ENCODE measurements at places on chromosomes 1 and 21. TPM values are rescaled to one million over a fixed set of nuclear protein-coding genes. Genes with fewer than 3 reads are reported as not detected.

The C8B gene
- total RNA-seq = not detected

The LRRC38 gene
- not detected for total RNA-seq

The CENPL gene
- total RNA-seq = 4.7 TPM

The PLA2G5 gene
- 5.0 TPM for total RNA-seq

The GPR3 gene
- total RNA-seq = not detected

The KIF26B gene
- total RNA-seq = 1.6 TPM

GRCh38 chr1:216140730-216141524 lies 282.3 kb downstream of the USH2A start:
- DNase-seq = no peak

- DNase-seq = no peak
These were observed 111.6 kb downstream of the ITSN1 start for GRCh38 chr21:33753886-33754285.

DNA sequence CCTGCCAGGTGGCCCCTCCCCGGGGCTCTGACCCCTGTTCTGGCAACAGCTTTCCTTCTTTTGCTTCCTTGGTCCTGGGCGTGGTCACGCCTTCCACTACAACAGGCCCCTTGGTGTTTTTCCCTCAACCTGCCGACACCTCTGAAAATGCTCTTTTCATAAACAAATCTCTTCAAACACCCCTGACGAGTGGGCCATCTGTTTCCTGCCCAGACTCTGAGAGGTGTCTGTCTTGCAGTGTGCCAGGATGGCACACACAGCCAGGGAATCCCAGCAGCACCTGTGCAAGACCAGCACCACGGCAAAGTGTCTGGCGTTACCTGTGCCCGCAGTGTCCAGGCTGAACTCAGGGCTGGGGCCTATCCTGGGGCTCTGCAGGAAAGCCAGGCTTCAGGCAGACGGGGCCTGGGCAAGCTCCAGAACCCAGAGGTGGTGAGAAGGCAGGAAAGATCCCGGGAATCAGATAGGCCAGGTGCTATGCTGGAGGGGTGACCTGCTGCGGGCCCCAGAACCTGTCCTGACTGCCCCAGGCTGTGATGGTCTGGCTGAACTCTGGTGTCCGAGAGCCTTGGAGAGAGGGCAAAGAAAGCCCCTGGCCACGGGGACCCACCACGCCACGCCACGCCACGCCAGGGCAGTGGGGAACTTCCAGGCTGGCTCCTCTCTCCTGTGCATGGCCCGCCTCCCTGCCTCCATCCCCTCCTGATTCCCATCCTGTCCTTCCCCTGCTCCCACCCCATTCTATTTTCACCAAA lies 88.9 kb downstream of the SIK1 start:
- DNase-seq = no peak

DNA sequence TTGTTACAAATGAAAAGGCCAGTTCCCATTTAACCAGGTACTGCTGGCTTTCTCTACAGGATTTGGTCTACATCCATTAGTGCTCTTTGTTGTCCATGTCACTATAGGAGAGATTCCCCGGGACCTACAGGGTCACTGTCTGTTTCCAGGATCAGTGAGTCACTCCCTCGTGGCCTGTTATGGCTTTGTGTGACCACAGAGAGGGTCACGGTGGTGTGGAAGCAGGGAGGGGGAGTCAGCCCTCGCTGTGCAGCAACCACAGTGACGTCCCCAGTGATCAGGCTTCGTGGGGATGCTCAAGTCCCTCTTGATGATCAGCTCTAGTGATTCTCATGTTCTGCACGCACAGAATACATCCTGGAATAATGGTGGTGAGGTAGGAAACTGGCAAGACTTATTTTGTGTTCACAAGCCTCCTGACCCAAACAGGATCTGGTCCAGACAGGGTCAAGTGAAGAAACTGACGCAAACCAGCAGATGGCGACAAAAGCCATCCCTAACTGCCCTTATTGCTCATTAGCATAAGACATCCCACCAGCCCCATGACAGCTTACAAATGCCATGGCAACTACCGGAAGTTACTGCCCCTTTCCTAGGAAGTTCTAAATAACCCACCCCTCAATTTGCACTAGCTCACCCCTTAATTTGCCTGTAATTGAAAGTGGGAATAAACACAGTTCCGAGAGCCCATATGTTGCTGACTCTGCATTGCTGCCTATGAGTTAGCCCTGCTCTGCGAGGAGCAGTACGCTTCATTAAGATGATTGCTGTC lies 98.5 kb downstream of the DISC1 start:
- no peak for DNase-seq

DNA sequence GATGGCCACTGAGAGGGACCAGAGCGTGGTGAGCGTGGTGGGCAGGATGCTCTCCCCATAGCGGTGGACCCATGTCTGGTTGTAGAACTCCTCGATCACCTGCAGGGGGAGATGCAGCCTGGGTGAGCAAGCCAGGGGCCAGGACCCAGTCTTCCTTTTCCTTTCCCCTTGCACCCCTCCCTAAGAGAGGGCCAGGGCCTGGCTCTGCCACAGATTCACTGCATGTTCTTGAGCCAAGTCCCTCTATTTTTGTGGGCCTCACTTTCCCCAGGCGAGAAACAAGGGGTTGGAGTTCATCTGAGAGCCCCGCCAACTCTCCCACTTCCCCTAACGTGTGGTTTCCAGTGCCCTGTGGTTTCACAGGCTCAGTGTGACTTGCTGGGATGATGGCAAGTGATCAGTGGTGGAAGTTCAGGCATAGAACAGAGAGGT lies 27.5 kb downstream of the SLC2A1 start:
- DNase-seq = peak; percentile 72

DNA sequence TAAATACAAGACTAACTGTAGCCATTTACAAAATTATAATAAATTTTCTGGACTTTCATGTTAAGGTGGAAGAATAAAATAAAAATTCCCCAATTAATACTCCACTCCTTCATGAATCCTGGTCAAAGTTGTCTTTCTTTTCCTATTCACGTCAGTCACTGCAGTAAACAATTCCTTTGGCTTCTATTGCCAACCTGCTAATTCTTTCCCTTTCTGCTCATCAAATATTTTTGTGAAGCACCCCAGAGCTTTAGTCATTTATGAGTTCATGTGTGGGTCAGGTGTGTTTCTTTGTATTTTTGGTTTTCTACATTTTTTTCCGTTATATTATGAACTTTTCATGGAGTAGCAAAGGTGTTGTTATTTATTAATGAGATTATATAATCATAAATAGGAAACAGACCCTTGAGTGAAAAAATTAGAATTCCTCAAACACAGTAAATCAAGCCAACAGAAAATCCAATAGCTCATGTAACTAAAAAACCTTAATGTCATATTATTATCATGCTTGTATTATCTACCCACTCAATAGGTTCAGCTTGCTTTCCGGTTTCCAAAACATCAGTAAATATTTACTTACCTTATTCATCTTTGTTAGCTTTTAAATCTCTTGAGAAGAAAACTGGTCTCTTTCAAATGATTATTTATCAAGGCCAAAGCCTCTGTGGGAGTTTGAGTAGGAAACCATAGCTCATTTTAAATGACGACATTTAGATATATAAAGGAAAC lies 29.6 kb upstream of the PLA2G4A start:
- no peak for DNase-seq

DNA sequence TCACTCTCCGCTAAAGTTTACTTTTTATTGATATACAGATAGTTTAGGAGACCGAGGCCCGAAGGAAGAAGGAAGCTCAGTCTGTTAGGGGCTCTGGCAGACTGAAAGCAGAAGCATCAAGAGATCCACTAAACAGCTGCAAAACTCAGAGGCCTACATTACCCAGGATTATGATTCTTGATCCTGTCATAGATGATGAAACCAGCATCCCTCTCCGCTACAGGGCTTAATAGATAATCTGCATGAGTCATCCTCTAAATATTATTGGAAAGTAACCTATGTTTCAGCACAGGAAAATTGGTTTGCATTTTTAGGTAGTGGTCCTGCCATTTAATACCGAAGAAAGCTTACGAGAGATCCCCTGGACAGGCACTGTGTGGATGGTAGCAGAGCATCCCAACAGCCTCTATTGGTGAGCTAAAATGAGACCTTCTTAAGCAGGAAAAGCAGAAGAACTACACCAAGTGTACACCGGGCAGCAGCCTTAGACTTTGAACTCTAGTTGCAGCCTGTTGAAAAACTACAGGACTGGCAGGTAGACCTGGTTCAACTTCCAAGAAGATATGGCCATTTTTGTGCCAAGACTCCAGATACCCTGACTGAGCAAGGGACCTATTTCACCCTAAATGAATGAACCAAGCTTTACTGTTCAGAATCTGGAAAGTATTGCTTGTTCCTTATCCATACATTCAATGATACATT lies 6.8 kb downstream of the CASQ2 start:
- DNase-seq = no peak

DNA sequence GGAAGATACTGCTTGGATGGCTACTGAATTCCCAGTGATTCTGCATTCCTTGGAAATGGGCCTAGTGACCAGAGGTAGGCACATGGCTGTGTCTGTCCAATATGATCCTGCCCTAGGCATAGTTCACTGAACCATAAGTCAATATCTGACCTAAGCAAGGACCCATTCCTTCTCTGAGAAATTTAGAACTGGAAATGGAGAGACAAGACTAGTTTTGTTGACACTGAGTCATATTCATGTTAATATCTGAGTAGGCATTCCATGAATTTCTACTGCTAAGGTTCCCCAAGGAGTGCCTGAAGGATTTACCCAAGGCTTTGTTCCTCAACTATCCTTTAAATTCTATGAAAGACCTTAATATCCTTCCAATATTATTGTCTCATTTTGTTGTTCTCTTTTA lies 329.8 kb upstream of the BEND5 start:
- DNase-seq = no peak

DNA sequence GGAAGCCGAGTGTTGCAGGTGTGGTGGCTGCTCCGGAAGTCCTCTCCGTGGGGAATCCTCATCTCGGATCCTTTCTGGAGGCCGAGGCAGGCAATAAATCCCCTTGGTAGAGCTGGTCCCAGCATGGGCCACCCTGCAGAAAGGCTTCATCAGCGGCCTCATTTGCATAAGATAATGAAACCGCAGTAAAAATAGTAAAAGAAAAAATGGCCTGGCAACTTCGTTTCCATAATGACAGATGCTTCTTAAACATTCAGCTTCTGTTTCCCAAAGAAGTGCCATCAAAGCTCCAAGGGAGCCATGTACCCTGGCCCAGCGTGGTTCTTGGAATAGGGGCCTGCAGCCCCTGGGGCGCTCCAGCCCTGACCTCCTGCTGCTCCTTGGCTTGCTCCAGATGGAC lies 244.1 kb downstream of the GRIK3 start:
- DNase-seq = no peak

GRCh38 chr1:11929849-11930248 lies 3.6 kb upstream of the KIAA2013 start:
- peak; percentile 70 for DNase-seq

DNA sequence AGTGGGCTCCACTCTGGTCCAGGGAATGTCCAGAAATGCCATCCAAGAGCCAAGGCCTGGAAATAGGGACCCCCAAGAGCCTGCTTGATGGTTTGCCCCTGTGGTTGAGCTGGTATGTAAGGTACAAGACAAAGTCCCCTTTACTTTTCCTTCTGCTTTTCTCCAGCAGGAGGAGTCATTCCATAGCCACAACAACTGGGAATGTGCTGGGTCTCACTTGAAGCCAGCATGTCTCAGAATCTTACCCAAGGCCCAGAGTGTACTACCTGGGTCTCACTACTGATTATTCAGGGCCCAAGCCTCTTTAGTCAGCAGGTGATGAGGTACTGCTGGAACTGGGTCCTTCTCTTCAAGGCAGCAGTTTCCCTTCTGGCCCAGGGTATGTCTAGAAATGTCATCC lies 62.1 kb upstream of the CD55 start:
- no peak for DNase-seq

DNA sequence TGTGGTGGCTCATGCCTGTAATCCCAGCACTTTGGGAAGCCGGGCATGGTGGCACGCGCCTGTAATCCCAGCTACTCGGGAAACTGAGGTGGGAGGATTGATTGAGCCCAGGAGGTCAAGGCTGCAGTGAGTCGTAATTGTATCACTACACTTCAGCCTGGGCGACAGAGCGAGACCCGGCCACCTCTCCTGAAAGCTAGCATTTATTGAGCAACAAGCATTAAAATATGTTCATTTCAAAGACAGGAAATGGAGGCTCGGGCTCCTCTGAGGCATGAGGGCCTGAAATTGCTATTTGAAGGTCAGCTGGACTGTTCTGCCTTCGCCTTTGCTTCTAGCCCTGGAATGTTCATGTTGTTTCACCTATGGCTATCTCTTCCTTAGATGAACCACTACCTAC lies 34.5 kb downstream of the SPATA21 start:
- DNase-seq = no peak

DNA sequence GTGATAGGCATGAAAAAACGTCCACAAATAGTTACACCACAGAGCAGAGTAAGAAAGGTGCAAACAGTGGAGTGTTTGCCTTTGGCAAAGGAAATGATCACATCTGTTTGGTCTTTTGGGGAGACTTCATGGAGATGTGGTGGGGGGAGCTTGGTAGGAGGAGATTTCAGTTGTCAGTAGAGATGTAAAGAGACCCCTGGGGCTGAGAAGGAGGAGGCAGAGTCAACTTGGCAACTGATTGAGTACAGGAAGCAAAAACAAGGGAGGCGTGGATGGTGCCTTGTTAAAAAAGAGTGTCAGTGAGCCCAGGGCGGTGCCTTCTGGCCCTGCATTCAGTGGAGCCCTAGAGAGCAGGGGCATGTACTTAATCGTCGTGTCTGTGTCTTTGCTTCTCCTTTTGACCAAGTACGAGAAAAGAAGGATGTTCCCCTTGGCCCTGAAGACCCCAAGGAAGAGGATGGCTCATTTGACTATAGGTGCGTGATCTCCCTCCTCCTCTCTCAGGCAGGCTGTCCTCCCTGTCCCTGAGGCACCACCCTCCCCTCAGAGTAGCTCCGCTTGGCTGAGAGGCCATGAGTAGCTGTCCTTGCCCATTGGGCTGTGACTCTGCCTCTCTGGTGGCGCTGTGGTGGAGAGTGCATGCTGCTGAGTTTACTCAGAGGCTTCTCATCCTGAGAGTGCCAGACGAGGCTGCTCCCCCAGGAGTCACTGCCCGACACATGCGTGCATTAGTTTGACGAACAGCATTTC lies 30.4 kb upstream of the CNTN2 start:
- no peak for DNase-seq

DNA sequence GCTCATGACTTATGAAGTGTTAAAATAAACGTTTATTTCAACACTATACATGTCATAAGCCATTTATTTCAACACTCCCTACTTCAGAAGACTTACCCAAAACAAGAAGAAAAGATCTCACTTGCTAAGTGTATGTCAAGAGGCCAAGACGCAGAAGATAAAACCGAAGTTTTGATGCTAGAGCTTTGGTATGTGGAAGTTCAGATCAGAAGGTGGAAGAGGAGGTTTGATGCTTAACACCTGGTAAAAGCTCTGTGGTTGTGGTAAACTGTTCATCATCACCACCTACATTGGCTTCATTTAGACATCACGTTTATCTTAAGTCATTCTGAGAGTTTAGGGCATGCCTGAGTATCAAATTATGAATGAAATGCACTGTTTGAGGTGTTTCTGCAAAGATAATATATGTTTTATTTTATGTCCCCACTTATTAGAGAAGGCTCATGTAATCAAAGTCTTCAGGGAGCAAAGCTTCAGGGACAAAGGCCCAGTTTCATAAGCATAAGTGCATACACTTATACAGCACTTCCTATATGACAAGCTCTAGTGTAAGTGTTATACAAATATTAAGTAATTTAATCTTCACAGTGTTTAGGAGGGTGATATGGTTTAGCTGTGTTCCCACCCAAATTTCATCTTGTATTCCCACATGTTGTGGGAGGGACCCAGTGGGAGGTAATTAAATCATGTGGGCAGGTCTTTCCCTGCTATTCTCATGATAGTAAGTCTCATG lies 533.3 kb downstream of the PTBP2 start:
- DNase-seq = no peak

- no peak for DNase-seq
These were observed 12.1 kb downstream of the LGR6 start for GRCh38 chr1:202205523-202206190.

- DNase-seq = no peak
These were observed 465.2 kb downstream of the USP25 start for GRCh38 chr21:16194788-16195537.

All from Peyer's patch (tissue), 4 donors.